ENCODE measurements at places on chromosomes 2 and 18.

GRCh38 chr2:15705839-15706386 lies 114.2 kb downstream of the DDX1 start:
- no peak for DNase-seq

GRCh38 chr2:239868556-239869181 lies 156.5 kb downstream of the NDUFA10 start:
- DNase-seq = no peak

GRCh38 chr18:63575681-63576080 lies 11.5 kb upstream of the SERPINB13 start:
- no peak for DNase-seq

- peak; percentile 61 for DNase-seq
Observed at GRCh38 chr2:176174824-176175708, 13.4 kb upstream of the HOXD1 start.

GRCh38 chr18:78006774-78007260 lies 757.2 kb downstream of the GALR1 start:
- DNase-seq = peak; percentile 31
